ENCODE measurements at places on chromosomes 7 and 10.

DNA sequence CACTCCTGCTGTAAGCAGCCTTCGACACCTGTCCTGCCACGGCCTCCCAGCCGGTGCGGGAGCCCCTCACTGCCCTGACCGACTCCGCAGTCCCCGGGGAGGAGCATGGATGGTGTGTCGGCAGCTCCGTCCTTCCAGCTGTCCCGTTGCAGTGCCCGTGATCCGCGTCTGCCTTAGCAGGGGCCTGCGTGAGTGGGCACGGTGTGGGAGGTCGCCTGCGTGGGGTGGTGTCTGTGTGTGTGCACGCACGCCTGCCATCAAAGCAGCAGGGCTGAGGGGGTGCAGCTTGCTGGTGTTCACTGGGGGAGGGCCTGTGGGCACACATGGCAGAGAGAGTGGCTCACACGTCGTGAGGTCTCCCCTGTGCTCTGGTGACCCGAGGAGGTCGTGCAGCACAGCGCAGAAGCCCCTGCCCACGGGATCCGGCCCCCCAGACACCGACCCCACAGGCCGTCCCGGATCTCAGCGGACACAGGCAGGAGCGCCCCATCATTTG is 10.3 kb downstream of the MAFK start:
- DNase-seq = no peak

DNA sequence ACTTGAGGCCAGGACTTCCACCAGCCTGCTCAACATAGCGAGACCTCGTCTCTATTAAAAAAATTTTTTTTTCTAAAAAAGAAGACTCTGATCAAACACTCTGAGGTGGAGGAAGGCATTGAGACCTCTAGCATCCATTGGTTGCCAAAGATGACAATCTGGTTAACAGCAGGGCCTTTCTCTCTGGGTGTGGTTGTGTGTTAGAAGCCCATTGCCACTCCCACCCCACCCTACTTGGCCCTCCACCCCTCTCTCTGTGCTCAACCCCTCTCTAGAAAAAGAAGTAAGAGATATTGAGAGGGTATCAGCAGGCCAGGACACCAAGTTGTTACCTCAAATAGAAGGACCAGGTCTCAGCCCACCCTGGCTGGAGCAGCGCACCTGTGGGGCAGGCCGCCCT is 57.4 kb upstream of the MXI1 start:
- no peak for DNase-seq

- no peak for DNase-seq
These were observed 117.6 kb downstream of the DNAJC1 start for GRCh38 chr10:21885940-21886339.

DNA sequence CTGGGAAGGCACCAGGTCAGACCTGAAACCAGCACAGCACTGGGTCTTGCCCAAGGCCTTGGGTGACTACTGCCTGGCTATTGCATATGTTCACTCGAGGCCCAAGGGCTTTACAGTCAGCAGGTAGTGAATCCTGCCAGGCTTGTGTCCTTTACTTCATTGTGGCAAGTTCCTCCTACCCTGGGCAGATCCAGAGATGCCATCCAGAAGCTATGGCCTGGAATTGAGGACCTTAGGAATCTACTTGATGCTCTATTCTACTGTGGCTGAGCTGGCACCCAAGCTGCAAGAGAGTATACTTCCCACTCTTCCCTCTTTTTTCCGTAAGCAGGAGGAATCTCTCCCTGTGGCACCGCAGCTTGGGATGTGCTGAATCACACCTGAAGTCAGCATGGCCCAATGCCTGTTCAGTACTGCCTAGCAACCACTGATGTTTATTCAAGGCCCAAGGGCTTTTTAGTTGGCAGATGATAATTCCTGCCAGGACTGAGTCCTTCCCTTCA is 246.7 kb upstream of the CTBP2 start:
- DNase-seq = no peak

DNA sequence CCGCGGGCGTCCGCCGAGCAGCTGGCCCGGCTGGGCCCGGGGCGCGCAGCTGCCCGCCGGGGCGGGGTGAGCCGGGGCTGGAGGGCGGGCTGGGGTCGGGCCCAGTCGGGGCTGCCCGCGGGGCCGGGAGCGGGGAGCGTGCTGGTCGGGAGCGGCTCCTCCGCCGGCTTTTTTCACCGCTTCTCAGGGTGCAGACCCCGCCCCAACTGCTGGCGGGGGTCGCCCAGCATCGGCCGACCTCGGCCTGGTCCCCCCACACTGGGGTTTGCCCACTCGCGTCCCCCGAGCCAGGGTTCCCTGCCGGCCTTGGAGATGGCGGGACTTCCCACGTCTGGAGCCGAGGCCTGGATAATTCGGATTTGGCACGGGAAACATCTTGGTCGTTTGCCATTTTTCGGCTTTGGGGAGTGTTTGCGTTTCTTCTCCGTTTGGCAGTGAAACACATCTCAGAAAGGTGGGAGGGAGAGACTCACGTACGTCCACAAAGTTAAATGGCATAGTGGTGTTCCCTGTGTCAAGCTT is 432 bp downstream of the TMEM248 start:
- no peak for DNase-seq

GRCh38 chr7:585873-586272 is 66.2 kb upstream of the PDGFA start:
- DNase-seq = no peak

DNA sequence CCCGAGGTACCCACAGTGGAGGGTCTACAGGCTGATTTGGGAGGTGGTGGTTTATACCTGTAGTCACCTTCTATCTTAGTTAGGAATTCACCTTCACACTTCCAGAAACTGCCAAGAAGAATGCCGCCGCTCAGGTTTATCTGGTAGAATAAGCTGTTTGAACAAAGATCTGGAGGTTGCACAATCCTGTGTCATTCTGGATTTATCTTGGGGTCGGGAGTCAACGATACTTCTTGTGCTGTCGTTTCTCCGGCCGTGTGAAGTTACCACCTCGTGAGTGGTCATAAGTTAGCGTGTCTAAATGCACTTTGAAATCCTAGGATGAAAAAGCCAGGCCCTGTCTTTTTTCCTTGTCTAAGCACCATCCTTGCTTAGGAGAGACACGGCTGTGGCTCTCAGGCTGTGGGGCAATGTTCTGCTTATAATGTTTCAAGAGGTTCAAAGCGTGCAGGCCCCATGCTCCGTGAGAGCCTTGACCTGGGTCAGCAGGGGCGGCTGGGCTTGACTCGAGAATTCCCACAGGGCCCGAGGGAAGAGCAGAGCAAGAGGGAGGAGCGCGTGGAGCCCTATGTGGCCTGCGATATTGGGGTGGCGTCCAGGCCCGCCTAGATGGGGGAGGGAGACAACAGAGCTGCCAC is 35.5 kb downstream of the GRIFIN start:
- no peak for DNase-seq

DNA sequence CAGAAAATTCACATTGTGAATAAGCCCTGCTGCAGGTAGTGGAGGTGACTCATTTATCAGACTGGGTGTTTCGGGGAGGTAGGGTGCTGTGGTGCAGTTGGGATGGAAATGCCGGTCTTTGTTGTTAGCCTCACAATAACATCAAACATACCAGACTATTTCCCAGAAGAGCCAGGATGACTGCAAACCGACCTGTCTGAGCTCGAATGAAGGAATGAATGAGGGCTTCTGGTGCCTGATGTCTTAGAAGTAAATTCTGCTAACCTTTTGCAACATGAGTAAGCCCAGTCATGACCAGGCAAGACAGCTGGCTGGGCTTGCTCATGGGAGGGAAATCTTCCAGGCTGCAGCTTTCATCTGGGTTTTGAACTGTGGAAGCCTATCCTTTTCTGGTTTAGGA is 2.4 kb upstream of the VDAC2 start:
- no peak for DNase-seq

GRCh38 chr7:120431016-120431415 is 158.0 kb downstream of the KCND2 start:
- no peak for DNase-seq

DNA sequence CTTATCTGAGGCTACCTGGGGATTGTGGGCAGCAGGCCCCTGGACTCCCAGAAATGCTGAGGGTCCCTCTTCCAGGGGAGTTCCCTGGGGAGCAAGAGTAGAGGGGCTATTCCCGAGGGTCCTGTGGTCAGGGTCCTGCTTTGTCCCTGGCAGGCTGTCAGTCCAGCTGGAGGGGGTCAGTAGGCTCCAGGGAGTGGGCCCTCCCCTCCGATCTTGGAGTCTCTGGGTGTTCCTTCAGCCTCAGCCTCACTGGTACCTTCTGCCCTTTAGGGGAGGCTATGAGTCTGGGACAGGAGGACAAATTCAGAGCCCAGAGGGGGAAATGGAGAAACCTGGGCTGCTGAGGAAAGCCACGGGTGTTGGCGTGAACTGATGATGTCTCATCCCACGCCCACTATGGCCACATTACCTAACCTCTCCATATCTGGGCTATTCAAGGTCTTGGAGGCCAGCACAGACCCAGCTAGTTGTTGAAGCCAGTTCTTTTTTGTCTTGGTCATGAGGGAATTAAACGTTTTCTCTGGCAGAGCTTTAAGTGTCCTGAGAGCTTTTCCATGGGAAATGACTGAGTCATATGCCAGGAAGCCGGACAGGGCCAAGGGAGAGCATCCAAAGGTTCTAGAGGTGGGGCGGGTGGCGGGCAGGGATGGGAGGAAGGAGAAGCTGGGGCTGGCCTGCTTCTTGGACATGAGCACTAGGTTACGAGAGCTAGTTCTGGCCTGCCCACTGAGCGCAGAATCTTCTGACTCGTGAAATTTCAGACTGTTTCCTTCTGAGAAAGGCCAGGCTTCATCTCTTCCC is 6.2 kb downstream of the CALHM2 start:
- no peak for DNase-seq

DNA sequence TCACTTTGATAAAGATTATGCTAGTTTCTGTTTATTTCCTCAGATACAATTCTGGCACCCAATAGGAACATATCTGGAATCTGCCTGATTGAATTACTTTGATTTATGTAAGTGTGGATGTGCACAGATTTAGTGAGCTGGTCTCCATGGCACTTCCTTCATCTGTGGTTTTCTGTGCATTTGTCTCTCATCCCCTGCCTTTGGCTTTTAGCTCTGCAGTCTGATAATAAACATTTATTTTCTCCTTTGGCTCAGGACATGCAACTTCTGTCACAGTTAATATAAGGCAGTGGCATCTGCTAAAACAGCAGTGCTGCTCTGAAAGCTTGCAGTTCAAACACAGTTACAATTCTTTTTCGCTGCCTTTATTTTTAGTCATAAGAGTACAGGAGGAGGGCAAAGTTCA is 273.7 kb upstream of the CHRM2 start:
- no peak for DNase-seq

GRCh38 chr7:39507866-39508551 is 58.2 kb upstream of the YAE1 start:
- no peak for DNase-seq

GRCh38 chr10:6400821-6401465 is 179.1 kb downstream of the PRKCQ start:
- no peak for DNase-seq

DNA sequence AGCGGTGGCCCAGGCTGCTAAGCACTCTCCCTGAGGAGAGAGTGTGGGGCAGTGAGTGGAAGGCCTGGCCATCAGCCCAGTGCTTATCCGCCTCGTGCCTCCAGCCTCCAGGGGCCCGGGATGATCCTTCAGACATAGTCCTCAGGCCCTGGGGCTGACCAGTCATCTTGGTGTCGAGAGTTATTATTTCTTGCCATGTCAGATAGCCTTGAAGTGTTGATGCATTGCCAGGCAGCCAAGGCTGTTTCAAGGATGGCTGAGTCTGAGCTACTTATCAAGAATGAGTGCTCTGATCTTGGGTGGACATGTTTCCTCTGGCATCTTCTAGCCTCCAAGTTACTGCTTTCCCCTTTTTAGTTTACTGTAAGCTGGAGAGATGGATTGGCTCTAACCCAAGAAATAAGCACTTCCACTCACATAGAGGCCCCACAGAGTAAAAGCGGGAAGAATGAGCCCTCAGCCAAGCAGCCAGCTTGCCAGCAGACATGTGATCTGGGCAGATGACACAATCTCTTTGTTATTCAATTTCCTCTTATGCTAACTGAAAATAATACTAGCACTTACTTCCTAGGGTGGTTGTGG is 136.5 kb upstream of the NAMPT start:
- peak; percentile 75 for DNase-seq

DNA sequence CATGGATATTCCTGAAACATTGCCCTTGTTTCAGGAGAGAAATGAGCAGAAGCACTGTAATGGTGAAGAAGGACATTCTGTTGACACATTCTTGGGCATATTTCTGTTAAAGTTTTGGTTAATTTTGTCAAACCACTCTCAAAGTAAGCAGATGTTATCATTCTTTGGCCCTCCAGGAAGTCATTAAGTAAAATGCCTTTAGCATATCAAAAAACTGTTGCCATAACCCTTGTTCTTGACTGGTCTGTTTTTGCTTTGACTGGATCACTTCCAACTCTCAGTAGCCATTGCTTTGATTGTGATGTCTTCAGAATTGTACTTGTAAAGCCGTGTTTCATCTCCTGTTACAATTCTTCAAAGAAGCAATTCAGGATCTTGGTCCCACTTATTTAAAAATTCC is 404.3 kb upstream of the LRRTM3 start:
- DNase-seq = no peak

- DNase-seq = no peak
These were observed 150.3 kb downstream of the AHR start for GRCh38 chr7:17448479-17449423.

GRCh38 chr10:71134732-71135211 is 77.6 kb upstream of the UNC5B start:
- DNase-seq = no peak

DNA sequence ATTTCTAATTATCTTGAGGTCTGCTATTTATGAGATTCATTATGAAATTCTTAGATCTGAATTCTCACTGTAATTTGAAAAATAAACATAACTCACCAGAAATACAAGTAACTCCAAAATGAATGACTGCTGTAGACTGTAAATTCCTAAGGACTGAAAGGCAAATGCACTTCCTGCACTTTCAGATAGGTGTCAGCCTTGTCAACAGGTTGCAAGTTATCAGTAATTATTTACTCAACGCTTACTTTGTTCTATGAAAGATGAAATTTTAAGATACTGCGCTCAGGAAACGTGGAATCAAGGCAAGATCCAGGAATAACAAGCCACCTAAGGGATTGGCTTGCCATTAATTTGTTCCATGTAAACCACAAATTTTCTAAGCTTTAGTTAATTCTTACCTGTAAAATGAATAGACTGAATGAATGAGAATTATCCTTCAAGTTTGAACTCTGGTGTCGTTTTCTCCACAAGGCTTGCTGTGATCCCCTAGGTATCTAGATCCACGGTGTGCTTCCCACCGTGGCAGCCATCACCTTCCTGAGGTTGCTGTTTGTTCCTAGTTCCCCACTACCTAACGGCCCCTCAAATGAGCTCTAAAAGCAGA is 12.6 kb downstream of the DHX32 start:
- DNase-seq = no peak

GRCh38 chr10:122464586-122464985 is 3.2 kb downstream of the HTRA1 start:
- DNase-seq = no peak

- DNase-seq = peak; percentile 31
These were observed 130.0 kb downstream of the CHRM2 start for GRCh38 chr7:136998495-136998894.

- DNase-seq = no peak
These were observed 37.6 kb downstream of the WBP1L start for GRCh38 chr10:102781090-102781920.

DNA sequence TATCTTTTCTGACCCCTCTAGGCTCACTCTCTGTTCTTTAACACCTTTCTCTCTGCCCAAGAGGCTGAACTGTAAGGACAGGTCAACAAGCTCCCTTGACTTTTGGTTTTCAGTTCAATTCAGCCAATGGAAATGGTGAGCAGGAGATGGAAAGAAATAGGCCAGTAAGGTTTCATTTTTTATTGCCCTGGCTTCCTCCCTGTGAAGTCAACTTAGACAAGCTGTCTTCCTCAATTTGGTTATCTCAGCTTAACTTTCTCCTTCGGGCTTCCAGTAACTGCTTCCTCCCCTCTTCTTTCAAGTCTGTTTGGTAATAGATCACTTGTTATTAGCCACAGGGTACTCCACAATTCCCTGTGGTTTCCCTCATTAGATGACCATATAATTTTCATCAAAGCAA is 19.7 kb downstream of the LIPK start:
- DNase-seq = no peak
